ENCODE measurements at places on chromosomes 3 and 15.

DNA sequence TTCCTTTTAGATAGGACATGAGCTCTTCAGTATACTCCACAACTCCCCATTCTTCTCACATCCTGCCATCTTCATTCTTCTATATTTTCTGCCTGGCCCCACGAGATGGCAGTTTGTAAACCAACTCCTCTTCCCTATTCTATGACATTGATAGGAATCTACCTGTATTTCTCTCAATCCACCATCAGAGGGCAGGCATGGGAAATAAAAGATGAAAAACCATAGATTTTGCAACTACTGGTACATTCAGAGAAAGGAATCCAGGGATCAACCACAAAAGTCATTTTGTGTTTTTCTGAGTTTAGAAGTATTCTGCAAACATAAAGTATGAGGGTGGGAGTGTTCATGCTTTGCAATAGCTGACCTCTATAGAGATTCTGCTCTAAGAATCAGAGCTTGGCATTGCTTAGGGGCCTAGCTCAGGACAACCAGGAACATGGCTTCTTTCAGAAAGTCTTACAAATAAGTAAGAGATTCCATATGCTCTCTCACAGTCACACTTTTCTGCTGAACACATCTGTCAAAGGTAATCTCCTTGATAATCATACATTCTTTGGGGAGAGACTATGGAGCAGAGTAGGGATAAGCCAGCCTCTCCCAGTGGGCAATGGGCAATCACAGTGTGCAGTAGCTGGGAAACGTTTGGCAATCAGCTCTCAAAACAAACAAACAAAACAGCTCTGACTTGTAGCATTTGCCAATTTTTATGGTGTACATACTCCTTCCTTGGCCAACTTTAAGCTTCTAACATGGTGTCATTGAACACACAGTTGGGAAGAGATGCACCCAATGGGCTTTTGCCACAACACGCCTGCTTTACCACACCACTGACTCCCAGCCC lies 43.1 kb upstream of the SLC25A36 start:
- DNase-seq = peak; percentile 49

DNA sequence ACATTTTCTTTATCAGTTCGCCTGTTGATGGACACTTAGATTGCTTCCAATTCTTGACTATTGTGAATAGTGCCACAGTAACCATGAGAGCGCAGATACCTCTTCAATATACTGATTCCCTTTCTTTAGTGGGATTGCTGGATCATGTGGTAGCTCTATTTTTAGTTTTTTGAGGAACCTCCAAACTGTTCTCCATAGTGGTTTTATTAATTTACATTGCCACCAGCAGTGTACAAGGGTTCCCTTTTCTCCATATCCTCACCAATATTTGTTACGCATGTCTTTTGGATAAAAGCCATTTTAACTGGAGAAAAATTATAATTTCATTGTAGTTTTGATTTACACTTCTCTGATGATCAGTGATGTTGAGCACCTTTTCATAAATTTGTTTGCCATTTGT lies 59.3 kb downstream of the RASA2 start:
- DNase-seq = no peak

DNA sequence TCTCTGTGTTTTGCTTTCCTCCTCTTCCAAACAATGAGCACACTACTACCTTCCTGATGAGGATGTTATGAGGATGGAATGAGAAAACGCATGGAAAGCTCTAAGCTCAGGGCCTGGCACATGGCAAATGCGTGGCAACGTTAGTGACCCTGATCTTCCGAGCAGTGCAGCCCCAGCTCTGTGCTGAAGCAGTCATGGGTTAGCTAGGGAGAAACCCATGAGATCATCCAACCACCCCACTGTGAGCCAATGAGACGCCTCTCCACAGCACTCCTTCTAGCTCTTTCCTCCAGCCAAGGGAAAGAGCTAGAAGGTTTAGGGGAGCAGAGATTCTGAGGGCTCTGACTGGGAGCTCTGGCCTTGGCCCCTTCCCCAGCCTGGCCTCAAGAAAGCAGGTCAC lies 4.5 kb downstream of the CPN2 start:
- DNase-seq = no peak

- no peak for DNase-seq
Measured at GRCh38 chr15:69790632-69791031, 307.1 kb downstream of the TLE3 start.

DNA sequence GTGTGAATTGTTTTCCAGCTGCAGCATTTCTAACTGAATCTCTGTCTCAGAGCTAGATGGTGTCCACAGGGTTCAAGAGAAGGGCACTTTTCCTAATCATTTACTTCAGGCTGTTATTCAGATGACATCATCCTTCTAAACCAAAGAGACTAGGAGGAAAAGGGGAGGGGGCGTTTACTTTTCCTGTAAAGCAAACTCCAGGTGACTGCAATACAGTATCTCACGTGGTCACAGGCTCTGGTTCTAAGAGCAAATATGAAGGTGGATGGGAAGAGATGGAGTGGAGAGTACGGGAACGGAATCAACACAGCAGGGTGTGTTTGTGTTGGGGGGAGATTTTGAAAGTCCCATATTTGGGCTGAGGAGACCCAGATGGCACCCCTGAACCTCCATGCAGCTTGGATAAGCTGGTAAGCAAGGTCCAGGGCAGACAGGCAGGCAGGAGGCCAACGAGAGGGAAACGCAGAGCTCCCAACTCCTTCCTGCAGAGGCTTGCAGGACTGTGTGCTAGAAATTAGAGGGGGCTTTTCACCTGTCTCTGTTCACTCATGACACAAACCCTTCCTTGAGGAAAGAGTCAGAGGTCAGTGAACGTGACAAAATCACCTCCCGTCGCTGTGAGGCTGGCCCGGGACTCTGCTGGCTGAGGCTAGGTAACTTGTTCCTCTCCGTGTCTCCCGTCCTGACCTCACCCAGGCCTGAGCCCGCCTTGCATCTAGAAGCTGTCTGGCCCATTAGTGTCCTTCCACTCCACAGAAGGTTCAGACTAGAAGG lies 151.2 kb downstream of the OPA1 start:
- peak; percentile 99 for DNase-seq

DNA sequence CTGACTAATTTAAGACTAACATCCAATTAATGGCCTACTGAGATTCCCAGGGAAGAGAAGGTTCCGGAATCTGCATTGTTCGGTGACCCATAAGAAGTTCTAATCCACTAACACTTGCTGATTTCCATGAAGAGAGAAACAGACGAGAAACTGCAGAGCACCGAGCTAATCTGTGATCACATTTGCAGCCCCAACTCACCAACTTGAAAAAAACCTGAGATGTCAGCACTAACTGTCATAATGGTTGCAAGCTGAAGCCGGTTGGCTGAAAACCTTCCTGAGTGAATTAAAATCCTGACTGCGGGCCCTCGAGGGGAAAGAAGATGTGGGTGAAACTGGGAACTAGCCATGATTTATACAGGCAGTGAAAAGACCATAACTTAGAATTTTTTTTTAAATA lies 204.8 kb upstream of the IGF1R start:
- DNase-seq = no peak

DNA sequence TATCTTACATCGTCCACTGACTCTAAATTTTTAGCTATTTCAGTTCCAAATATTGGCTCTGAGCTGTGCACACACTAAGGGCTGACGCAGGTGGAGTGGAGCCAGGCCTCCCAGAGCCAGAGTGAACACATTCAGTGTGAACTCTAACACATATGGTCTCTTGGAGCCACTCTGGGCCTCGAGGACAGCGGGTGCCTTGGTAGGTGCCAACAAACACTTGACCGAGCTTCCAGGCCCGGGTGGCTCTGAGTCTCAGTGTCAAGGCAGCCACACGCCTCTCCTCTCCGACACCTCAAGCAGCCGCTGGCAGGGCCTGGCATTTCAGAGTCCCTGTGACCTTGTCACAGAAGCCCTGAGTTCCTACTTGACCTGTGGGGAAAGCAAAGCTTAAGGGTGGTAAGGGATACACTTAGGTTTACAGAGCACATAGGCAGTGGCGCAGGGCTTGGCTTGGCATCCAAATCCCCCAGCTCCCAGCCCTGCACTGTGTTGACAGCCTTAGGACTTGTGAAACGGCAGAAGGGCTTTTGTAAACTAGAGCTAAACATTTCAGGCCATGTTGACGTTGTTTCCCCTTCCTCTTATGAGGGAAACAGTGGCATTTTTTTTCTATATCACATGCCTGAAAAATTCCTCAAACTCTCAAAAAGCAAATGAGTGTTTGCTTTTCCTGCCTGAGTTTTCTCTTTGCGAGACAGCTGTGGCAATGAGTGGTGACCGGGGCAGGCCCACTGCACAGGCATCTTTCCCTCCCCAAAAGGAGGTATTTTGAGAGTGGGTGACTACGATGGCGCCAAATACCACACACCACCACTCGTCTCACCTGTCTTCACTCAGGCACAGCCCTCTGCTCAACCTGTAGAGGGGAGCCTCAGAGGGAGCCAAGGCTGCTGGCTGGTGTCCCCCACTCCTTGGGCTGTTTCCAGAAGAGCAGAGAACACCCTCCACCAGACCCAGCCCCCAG lies 60.8 kb downstream of the DAPK2 start:
- DNase-seq = no peak

DNA sequence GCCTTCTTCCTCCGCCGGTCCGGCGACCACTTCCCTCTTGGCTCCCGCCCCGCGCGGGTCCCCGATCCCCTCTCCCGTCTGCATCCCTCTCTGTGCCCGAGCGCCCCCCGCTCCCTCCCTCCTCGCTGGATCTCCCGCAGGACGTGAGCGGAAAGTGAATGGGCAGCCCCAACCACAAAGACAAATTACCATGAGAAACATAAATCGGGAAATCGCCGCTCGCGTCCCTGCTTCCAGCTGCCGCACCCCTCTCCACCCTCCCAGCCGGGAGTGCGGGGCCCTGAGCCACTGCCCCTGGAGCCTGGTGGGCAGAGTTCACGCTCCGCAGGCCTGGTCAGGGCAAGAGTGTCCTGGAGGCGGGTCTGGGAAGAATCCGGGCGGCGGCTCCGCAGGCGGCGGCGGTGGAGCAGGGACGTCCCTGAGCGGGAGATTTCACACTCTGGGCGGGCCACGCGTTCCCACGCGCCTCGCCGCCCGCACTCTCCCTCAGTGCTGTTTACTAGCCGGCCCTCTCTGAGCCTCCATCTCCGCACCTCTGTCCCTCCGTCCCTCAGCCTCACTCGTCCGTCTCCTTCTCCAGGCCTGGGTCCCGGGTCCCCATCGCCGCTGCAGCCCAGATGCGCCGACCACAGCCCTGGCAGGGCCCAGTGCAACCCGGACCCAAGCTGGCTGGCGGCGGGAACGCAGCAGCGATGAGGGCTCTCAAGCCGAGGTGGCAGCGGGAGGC lies 835 bp downstream of the SEMA5B start:
- DNase-seq = no peak

GRCh38 chr15:96058103-96058851 lies 272.2 kb upstream of the NR2F2 start:
- no peak for DNase-seq

GRCh38 chr15:41919954-41920538 lies 26.2 kb upstream of the SPTBN5 start:
- DNase-seq = peak; percentile 20

DNA sequence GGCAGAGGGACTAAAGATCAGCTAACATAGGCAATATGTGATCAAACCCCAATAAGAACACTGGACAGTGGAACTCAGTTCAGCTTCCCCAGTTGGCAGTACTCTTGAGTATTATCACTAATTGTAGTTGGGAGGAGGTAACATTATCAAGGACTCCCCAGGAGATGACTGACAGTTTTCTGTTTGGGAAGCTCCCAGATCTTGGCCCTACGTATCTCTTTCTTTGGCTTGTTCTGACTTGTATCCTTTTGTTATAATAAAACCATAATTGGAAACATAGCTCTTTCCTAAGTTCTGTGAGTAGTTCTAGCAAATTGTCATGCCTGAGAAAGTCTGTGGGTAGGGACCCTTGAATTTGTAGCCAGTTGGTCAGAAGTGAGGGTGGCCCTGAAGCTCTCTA lies 316.4 kb downstream of the ZNF621 start:
- DNase-seq = no peak

GRCh38 chr3:100500320-100500880 lies 8.0 kb downstream of the TMEM45A start:
- DNase-seq = no peak

DNA sequence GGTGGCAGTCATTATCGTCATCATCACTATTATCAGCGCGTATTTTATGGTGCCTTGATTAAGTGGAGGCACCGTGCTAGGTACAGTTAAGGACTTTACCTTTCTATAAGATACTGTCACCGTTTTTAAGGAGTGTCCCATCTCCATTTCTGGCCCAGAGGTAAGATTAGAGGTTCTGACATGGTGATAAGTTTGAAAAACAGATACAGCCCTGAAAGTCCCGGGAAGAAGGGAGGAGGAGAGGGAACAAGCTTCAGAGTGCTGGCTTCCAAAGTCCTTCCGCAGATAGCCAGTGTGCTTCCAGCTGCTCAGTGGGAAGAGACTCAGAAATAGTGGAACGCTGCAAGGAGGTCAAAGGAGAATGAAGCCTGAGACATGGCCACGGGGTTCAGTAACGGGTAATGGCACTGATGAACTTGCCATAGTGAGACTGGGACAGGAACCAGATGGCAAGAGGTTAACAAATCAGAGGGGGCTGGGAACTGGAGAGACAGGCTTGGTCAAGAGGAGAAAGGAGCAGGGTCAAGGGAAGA lies 9.1 kb upstream of the TM4SF4 start:
- no peak for DNase-seq

DNA sequence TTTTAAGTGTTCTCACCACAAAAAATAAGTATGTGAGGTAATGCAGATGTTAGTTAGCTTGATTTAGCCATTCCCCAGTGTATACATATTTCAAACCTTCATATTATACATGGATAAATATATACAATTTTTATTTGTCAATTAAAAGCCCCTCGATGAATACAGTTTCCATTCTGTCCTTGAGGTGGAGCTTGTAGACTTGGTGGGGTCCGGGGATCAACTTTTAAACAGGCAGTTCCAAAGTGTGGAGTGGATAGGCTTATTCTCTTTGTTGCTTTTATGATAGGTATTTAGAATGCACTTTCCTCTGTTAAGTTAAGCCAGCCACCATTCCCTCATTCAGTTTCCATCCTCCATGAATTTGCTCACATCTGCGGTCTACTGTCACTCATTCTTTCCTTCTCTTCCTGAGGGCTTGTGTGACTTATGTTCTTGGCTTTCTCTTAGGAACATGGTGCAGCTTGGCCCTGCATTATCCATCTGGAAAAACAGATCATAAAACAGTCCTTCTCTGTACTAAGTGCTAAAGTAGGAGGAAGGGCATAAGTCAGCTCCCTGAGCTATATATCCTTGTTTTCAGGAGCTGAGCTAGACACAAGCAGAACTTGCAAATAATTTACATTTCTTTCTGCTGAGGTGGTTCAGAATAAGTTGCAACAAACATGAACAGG lies 149.1 kb downstream of the NFKBIZ start:
- no peak for DNase-seq

DNA sequence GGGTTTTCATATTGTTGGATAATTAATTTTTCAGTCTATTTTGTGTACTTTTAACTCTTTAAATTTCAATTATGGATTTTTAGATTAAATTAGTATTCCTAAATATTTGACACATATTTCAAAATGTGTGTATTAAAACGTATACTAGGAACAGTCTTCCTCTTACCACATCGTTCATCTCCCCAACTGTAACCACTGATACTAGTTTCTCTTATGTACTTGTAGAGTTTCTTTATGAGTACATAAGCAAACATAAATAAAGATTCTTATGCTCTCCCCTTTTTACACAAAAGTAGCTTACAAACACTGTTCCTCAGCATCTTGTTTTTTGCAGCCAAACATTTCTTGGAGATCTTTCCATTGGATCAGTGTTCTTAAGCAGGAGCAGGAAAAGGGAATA lies 45.9 kb downstream of the CMSS1 start:
- DNase-seq = no peak
